CMK (cell line): ENCODE measurements at places on chromosomes 7 and 10.
A peak's percentile ranks its signal among the peaks of the same experiment; 100 is the strongest.

- DNase-seq: no peak
Observed at GRCh38 chr7:15303357-15303756, 258.5 kb downstream of the AGMO start.

DNA sequence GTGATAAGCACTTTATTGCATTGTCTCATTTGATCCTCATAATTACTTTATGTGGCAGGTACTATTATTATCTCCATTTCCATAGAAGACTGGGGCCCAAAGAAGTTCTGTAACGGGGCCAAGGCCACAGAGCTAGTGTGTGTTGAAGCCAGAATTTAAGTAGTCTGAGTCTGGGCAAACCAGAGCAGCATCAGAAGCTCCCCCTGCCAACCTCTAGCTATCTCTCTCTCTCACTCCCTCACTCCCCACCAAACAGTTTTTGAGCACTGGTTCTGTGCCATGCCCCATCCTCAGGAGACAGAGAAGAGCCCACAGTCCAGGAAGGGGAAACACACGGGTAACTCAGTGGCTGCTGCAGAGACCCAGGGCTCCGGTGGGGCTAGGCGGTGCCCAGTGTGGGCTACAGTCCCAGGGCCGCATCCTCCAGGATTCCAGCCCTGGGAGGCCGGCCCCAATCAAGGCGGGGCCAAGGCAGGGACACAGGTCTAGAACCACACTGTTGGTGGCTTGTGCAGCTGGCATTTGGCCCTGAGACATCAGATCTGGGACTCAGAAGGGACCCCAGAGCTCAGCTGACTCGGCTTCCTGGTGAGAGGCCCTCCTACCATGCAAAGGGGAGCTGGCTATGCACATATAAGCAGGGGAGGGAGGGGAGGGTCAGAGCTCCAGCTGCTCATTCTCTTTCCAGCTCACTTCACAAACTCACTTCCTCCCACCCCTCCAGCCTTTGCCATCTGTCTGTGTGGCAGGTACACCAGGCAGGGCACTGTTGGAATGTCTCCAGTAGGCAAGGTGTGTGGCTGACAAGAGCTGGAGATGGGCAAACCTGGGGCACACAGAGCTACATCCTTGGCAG is 34.4 kb downstream of the COL13A1 start:
- DNase-seq: no peak

DNA sequence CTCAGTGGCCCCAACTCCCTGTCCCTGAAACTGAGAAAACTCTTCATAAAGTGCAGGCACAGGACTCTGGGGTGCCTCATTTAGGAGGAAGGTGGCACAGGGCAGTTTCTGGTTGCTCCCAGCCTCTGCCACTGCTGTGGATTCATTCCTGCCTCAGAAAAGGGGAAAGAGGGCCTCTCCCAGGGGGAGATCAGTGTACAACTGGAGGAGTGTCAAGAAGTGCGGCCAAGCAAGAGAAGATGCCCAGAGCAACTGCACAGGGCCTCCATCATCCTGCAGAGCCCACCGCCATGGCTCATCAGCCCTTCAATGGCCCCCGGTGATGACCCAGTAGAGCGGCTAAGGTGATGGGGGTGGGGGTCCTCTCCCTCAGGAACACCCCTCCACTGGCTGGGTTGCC is 150.3 kb downstream of the PLXNA4 start:
- DNase-seq: no peak

- no peak for DNase-seq
Observed at GRCh38 chr10:124459395-124459794, 2.2 kb upstream of the LHPP start.

GRCh38 chr10:78653555-78653954 is 415.2 kb upstream of the ZMIZ1 start:
- DNase-seq: no peak

- no peak for DNase-seq
Observed at GRCh38 chr7:34322841-34323240, 335.2 kb upstream of the NPSR1 start.

DNA sequence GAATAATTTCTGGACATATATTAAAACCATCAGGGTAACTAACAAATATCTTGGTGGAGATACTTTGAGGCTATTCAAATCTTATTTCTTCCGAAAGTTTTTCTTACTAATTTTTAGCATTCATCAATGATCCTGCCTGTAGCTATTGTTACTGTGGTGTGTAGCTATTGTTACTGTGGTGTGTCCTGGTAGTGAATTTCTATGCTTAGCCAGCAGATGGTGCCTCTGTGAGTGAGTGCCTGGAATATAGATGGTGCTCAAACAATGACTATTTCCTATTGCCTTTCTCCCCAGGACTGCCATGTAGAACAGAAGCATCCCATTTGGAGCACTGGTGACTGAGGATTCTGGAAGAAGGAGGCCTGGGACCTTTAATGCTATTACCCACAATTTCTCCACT is 245.7 kb downstream of the CCSER2 start:
- DNase-seq: no peak

GRCh38 chr7:96709381-96710228 is at the start of gene SEM1:
Gene SEM1 (minus strand): TSS chr7:96709846. CDS start chr7:96709763, 83 bp downstream.
- peak; percentile 52 for DNase-seq

- no peak for DNase-seq
Observed at GRCh38 chr7:2926896-2927405, 82.8 kb upstream of the GNA12 start.

- no peak for DNase-seq
Observed at GRCh38 chr7:139382439-139382838, 22.7 kb downstream of the LUC7L2 start.

DNA sequence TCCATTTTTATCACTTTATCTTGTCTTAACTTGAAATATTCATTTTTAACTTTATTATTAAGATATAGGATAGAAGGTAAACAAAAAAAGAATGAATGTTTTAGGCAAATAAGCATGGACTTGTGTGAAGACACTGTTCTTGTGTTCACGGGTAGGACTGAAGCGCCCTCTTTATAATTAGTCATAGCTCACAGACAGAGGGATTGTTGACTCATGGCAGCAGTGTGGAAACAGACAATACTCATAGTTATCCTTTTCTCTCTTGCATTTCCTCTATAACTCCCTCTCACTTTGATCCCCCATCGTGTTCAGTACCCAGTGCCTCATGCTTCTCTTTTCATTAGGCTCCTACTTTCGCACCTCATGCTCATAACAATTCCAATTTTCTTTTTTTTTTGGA is 731.8 kb downstream of the PHTF2 start:
- DNase-seq: no peak

DNA sequence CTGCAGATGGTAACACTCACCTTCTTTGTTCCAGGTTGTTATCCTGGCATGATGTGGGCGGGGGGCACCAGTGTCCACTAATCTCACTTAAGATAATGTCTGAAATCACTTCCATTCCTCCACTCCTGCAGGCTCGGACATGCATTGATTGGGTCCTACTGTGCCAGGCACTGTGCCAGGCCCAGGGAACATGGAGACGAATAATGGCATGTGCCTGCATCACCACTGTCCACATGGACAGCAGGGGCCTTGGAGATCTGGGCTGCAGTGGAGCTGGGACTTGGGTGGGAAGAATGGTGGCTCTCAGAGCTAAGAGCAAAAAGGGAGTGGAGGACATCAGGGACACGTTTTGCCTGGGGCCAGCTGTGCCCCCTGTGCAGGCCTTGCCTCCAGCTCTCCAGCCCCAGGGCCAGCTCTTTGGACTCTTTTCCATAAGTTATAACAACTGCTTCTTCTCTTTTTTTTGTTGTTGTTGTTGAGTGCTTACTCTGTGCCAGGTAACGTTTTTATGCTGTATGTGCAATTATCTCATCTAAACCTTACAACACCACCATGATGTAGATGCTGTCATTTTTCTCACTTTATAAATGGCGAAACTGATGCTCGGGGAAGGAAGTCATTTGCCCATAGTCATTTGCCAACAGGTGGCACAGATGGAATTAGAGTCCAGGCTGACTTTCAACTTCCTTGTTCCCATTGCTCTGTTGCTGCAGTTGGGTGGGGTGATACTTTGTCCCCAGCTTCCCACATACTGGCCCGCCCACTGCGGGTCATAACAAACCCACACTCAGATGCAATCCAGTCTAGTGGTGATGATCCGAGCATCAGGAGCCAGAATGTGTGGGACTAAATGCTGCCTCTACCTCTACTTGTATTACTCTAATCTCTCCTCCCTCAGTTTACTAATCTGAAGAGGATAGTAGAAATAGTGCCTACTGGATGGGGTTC is 19.1 kb downstream of the PLPP4 start:
- no peak for DNase-seq

GRCh38 chr10:77711683-77712049 is 74.1 kb upstream of the KCNMA1 start:
- DNase-seq: no peak

DNA sequence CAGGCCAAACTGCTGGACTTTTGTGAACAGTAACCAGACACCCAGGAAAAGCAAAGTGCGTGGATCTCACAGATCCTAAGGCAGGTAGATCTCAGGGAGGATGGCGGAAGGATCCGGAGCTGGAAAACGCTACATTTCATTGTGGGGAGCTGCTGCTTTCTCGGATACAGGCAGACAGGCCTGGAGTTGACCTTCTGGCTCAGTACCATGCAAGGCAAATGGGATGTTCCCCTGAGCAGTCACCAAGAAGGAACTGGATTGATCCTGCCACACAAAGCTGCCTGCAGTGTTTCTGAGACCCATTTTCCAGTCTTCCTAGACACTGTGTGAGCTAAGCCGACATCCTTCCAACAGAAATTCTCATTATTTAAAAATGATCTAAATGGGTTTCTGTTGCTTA is 65.5 kb downstream of the ZRANB1 start:
- no peak for DNase-seq

- DNase-seq: no peak
Observed at GRCh38 chr10:68125772-68126171, 16.5 kb downstream of the MYPN start.

- DNase-seq: no peak
Observed at GRCh38 chr7:70047891-70048448, 449.7 kb downstream of the AUTS2 start.

GRCh38 chr10:82796510-82796909 is 921.5 kb downstream of the NRG3 start:
- DNase-seq: no peak

GRCh38 chr7:75795831-75796285 is 17.7 kb downstream of the CCL24 start:
- DNase-seq: no peak

GRCh38 chr7:125065001-125065400 is 135.4 kb upstream of the POT1 start:
- no peak for DNase-seq

- DNase-seq: no peak
Observed at GRCh38 chr7:158685693-158686092, 18.9 kb downstream of the NCAPG2 start.

DNA sequence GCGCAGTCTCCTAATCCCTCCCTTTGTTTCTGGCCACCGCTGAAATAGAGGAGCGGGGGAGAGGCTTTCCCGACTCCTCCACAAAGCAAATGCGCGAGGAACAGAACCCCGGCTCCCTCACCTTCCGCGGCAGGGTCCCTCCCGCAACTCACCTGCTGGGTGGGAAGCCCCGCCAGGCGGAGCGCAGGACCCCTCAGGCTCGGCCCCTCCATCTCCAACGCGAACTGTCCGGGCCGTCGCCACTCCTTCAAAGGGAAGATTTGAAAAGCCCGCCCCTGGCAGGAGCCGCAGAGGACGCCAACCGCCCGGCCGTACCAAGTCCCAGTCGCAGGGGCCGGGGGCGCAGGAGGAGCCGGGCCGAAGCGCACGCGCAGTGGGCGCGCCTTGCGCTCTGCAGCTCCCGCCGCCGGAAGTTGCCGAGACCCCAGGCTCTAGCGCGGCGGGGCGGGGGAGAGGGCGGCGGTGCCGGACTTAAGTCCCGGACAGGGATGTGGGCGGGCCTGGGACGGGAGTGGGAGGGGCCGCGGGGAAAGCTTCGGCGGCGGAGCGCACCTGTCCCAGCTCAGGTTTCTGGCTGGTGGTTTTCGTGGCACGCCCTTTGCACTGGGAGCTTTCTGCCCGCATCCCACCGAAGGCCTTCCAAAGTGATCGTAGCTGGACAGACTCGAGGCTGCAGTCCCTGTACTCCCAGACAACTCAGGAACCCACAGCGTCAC is at the start of gene RTKN2:
RTKN2 (minus strand) TSS at position 446 of the 716 bp plus-strand sequence; CDS start at position 212, 234 bp downstream.
- peak; percentile 32 for DNase-seq

DNA sequence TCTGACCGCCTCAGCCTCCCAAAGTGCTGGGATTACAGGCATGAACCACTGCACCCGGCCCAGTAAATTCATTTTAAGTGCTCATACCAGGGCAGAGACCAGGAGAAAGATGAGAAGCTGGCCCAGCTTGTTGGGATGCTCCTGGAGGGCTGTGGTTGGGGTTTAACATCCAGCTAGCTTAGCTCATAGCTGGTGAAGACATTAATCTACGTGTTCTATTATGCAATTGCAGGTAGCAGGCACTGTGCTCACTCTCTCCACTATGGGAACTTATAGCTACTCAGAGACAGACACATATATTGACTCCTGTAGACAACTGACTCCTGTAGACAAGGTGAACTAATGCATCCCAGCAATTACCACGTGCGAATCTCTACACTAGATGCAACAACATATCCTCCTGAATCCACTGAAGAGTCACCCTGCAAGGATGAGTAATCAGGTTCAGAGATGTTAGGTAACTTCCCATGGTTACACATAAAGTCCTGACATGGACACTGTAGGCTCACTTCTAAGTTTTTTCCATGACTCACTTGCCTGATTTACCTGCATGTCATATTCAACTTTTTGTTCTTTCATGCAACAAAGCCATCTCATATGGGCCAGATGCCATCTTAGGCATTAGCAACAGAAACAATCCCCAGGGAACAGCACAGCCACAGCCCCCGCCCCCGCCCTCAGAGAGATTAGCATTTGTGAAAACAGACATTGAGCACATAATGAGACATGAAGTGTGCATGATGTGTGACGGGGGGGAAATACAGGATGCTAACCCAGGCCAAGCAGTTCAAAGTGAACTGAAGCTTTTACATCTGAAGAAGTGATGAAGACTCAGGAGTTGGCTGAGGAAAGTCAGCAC is 37.2 kb downstream of the ERLIN1 start:
- no peak for DNase-seq

DNA sequence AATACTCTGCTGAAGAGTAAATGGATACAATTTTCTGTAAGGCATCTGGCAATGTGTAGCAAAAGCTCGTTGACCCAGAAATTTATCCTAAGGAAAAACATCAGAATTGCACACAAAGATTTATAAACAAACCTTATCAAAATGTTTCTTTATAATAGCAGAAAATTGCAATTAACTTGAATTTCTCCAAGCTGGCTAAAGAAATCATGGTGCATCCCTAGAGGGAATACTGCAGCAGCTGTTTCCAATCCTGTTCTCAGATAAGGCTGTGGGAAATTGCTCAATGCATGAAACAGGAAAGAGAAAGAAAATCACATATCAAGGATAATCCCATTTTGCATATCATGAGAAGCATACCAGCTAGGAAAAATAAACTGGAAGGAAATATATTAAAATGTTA is 18.7 kb downstream of the TACR2 start:
- DNase-seq: no peak

DNA sequence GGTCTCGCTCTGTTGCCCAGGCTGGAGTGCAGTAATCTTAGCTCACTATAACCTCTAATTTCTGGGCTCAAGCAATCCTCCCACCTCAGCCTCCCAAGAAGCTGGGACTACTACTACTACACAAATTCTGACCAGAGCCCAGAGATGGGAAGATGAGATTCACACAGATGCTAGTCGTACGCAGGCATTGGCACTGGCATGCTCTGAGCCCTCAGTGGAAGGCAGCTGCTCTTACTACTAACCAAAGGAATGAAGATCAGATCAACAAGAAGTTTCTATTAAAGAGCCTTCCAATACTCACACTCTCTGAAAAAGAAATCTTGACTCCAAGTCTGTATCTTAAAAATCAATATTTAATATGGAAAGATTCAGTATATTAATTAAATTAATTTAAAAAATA is 10.7 kb downstream of the GDF2 start:
- DNase-seq: no peak
